ENCODE measurements at places on chromosomes 2 and 18. TPM values are rescaled to one million over a fixed set of nuclear protein-coding genes. Genes with fewer than 3 reads are reported as not detected.

The SLC14A1 gene
- total RNA-seq = 33.1 TPM

The PGAP1 gene
- total RNA-seq = 9.6 TPM

- DNase-seq = no peak
Observed at GRCh38 chr18:78979730-78980278, at the start of gene SALL3. Gene SALL3 (plus strand): TSS chr18:78979818. CDS start chr18:78980275, 457 bp downstream.

The DTYMK gene
- total RNA-seq = 18.5 TPM

The ASXL3 gene
- total RNA-seq = 5.1 TPM

- DNase-seq = no peak
Observed at GRCh38 chr2:126736133-126736874, 80.3 kb downstream of the GYPC start.

The RNASEH1 gene
- total RNA-seq = 19.9 TPM

DNA sequence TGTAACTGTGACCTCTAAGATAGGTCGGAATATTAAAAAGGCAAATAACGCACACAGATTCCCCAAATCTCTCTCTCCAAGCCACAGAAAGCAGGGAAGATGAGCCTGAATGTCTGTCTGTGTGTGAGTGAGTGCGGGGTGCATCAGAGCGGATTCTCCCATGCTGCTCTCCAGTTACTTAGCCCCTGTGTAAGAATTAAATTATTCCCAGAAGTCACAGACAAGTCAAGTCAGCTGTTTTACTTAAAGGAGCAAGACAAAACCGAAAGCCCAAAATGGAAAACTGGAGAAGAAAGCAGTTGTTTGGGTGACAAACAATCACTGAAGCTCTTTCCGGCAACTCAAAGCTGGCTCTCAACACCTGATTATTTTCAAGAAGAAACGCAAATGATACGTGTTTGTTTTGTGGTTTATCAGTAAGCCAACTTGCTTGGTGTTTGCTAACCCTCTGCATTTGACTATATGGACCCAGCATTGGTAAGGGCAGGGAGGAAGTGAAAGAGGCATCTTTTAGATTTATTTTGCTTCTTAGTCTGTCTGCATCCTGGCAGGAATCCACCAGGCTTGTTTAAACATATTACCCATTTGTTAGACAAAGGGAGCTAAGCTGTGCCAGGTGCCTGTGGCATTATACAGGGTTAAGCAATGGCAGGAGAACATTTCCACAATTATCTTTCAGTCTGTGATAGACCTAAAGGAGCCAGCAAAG is 121.5 kb upstream of the CREB1 start:
- DNase-seq = no peak

The SP140 gene
- 4.1 TPM for total RNA-seq

- no peak for DNase-seq
Observed at GRCh38 chr2:27795093-27795834, 23.7 kb downstream of the MRPL33 start.

GRCh38 chr2:11831415-11831814 is 85.0 kb downstream of the LPIN1 start:
- DNase-seq = no peak

GRCh38 chr2:196170606-196171247 is 651 bp downstream of the STK17B start:
- peak; percentile 62 for DNase-seq

DNA sequence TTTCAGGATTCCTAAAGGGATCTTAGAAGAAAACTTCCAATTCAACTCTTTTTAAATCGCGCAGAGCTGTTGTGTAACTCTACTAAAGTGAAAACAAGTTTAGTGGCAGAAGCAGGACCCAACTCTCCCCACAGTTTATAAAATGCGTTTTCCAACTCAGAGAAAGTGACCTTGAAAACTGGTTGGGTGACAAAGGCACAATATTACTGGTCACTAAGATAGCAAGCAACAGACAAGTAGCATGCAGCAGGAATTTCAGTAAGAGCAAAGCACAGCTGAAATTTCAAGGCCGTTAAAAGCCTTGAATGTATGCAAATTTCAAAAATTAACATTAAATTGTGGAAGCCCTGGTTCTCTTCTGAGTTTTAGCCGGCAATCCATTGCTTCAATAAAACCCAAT is 66.9 kb downstream of the STK39 start:
- DNase-seq = no peak

The POTEJ gene
- total RNA-seq = not detected
